Fibroblast of skin of right biceps (primary cell): ENCODE measurements at places on chromosomes 6 and 20.

- no peak for DNase-seq
These were observed 897 bp downstream of the RANBP9 start for GRCh38 chr6:13710552-13711323.

DNA sequence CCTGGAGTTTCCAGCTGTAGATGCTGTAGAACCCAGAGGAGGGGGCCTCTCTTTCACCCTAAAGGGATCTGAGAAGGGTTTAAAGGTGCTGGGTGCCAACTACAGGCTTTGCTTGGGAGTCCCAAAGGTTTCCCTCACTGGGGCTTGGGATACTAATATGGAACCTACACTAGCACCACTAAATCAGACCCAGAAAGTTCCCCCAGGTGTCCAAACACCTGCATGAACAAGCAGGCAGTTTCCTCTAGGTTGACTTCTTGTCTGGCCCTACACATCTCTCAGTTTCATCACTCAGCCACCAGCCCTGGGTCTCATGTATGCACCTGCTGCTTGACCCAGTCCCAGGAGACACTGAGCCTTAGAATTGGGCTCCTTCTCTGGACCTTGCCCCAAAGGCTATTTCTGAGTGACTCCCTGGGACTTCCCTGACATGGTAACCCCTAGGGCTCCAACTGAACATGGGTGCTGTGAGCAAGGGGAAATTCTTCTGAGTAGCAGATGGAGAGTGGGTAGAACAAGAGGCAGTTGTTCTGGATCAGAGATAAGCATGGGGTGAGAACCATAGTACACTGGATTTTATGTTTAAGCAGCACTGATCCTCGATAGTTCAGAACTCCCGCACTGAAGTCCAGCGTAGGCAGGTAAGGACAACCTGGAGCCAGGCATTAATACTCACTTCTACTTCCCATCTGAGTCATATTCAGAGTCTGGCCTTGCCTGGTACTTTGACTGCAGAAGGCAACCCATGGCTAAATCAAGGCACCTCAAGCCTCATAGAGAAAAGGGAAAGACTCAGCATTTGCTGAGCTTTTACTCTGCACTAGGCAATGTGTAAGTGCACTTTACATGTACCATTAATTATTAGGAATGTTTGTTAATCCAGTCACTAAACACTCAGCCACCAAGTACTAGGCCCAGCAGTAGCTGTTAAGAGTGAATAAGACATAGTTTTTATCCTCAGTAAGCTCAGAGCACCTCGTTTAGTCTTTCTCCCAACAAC, 16.8 kb downstream of the BCL2L1 start:
- no peak for DNase-seq

DNA sequence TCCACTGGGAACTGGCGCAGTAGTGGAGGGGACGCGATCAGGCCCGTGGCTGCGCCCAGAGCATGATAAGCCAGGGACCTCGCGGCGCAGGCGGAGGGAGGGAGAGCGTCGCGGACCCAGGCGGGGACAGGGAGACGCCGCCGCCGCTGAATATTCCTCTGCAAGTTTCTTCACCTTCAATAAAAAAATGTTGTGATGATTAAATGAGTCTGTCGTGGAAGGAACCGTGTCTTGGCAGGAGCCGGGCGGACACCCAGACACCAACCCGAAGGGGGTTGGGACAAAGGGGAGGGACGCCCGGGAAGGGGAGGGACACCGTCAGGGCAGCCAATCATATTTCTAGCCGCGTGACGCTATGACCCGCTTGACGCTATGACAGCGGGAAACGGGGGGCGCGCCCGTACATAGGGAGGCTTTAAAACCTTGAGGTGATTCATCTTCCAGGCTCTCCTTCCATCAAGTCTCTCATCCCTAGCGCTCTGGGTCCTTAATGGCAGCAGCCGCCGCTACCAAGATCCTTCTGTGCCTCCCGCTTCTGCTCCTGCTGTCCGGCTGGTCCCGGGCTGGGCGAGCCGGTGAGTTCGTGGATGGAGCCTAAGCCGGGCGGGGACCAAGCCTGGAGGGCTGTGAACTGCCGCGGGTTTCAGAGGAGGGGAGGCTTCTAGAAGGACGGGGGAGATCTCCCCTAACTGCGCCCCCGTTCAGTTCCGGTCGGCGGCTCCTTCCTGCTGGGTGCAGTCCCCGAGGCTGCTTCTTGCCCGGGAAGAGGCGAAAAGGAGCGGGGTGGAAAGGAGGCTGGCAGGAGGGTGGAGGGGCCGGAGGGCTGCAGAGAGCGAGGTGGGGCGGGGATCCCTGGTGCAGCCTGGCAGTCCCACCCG, at the start of gene ULBP2:
TSS of gene ULBP2 (plus strand) at position 432 of the 878 bp plus-strand sequence. CDS start at position 491, 59 bp downstream.
- peak; percentile 98 for DNase-seq

DNA sequence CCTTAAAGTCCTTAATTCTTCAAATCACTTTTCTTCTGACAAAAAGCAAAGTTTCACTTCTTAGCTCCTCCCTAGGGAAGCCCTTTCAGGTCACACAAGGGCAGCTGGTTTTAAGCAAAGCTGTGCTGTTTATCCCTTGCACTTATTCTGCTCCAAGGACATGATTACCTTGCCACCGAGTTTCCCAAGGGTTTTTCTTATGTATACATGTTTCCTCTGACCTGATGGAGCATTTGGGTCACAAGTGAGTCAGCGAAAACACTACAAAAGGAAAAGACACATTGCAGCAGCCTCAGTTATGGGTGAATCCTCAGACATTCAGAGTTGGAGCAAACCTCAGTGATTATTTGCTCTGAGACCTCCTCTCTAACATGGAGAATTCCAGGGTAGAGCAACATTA, 26.6 kb upstream of the ILRUN start:
- peak; percentile 12 for DNase-seq

DNA sequence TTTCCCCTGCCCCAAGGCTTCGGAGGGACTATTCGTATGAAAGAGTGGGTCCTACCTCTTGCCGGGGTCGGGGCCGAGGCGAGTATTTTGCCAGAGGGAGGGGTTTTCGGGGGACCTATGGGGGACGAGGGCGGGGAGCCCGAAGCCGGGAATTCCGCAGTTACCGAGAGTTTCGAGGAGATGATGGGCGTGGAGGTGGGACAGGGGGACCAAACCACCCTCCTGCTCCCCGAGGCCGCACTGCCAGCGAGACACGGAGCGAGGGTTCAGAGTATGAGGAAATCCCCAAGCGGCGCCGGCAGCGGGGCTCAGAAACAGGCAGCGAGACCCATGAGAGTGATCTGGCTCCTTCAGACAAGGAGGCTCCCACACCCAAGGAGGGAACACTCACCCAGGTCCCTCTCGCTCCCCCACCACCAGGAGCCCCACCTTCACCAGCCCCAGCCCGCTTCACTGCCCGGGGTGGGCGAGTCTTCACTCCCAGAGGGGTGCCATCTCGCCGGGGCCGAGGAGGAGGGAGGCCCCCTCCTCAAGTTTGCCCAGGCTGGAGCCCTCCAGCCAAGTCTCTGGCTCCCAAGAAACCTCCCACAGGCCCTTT, 11.3 kb downstream of the PRRC2A start:
- DNase-seq, result no peak

- DNase-seq, result no peak
These were observed 14.4 kb downstream of the GMPR start for GRCh38 chr6:16252686-16253299.

DNA sequence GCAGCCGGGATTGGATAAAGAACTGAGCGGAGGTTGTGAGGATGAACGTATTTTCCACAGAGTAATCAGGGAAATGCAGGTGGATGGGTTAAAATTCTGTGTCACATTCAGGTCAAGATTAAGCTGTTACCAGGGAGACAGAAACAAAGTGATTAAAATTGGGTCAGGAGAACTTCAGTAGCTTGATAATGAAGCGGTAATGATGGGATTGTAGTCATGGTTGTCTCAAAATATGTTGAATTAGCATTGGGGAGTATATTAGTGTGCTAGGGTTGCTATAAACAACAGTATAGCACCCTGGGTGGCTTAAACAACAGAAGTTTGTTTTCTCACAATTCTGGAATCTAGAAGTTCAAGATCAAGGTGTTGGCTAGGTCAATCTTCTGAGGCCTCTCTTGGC, 155.5 kb downstream of the GJA1 start:
- no peak for DNase-seq

DNA sequence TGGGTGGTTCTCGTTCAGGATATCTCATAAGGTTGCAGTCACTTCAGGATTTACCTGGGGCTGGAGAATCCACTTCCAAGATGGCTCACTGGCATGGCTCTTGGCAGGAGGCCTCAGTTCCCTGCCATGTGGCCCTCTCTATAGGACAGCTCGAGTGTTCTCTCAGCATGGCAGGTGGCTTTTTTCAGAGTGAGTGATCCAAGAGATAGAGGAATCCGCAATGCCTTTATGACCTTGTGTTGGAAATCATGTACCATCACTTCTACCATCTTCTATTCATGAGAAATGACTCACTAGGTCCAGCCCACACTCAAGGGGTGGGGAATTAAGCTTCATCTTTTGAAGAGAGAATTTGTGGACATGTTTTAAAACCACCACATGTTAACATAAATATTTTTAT, 37.8 kb downstream of the PPP1R16B start:
- DNase-seq, result no peak

- no peak for DNase-seq
These were observed 16.1 kb upstream of the APMAP start for GRCh38 chr20:25008388-25009217.

GRCh38 chr6:128117916-128118315, 217.1 kb upstream of the THEMIS start:
- DNase-seq, result no peak

GRCh38 chr6:22325481-22325880, 28.6 kb upstream of the PRL start:
- peak; percentile 32 for DNase-seq

- DNase-seq, result peak; percentile 50
These were observed 8.8 kb downstream of the CDKAL1 start for GRCh38 chr6:20542927-20543602.

- no peak for DNase-seq
These were observed 24.4 kb downstream of the SYNDIG1 start for GRCh38 chr20:24493661-24494459.

DNA sequence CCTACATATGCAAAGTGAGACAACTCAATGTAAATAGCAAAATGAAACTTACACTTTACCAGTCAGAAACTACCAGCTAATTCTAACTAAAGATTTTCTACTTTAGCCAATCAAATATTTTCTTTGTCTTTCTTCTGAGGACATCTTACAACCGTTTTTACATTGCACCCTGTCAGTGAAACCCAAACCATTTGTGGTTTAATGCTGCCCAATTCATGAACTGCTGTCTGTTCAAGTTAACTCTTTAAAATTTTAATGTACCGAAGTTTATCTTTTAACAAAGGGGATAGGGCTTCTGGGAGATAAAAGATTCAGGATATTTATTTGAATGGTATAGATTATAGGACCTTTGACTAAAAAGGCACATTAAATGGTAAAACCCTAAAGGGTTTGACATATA, 121.3 kb upstream of the HDDC2 start:
- no peak for DNase-seq

DNA sequence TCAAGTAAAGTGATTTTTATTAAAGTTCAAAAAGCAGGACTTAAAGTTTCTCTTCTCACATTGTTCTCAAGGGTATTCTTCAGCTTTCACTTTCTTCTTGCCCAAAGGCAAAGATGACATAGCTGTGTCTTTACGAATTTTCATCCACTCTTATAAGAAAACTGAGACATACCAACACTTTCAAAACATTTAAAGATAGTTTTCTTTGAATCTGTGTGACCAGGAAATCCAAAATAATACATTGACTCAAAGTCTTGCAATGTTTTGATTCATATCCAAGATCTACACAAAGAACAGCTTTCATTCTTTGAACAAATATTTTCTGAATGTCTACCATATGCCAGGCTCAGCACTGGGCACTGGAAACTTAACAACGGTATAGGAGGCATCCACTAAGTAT, 117.9 kb downstream of the SIM1 start:
- DNase-seq, result peak; percentile 82

DNA sequence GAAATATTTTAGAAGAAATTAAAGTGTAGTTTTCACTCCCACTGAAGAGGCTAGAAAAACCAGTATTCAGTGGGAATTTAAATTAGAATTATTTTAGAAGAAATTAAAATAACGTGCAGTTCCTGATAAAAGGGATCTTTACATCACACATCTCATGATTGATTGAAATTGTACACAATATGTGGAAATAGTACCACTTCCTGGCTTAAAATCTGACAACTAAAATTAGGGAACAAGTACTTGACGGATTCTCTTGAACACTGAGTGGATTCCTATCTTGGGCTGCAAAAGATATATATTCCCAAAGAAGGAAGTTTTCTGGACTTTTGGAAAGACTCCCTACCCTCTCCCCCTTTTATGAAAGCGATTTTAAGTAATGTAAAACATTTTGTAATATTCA, 14.6 kb upstream of the MTCL3 start:
- DNase-seq, result no peak

DNA sequence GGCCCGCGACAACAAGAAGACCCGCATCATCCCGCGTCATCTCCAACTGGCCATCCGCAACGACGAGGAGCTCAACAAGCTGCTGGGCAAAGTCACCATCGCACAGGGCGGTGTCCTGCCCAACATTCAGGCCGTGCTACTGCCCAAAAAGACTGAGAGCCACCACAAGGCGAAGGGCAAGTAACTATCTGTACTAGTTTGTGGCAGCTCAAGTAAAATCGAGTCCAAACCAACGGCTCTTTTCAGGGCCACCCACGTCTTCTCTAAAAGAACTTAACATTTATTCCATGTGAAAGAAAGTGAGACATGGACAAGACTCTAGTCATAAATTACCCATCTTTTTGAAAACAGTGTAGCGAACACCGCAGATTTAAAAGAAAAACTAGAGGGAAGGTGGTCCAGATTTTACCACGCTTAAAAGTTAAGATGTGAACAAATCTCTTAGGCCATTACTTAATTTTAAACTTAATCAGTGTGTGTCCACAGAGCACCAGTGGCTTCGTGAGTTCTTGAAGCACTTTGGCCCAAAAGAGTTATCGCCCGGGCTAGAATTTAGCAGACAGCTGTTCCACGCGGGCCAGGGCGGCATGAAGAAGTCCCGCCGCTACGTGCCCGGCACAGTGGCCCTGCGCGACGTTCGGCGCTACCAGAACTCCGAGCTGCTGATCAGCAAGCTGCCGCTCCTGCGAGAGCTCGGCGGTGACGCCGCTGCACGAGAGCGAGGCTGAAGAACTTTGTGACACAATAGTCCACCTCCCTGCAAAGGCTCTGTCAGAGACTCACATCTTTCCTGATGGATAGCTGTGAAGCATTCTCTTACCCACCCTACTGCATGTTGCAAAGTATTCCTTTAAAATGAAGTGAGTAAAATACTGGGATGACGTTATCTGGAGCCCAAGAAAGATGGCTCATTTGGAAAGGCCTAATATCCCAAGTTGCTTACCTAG, 113.9 kb upstream of the PRSS16 start:
- DNase-seq, result peak; percentile 86

GRCh38 chr6:156348424-156348823, 428.8 kb upstream of the ARID1B start:
- DNase-seq, result no peak
